Hindlimb muscle (tissue), 1 donor: ENCODE measurements at places on chromosomes 2 and 18. TPM values are rescaled to one million over a fixed set of nuclear protein-coding genes. Genes with fewer than 3 reads are reported as not detected.

DNA sequence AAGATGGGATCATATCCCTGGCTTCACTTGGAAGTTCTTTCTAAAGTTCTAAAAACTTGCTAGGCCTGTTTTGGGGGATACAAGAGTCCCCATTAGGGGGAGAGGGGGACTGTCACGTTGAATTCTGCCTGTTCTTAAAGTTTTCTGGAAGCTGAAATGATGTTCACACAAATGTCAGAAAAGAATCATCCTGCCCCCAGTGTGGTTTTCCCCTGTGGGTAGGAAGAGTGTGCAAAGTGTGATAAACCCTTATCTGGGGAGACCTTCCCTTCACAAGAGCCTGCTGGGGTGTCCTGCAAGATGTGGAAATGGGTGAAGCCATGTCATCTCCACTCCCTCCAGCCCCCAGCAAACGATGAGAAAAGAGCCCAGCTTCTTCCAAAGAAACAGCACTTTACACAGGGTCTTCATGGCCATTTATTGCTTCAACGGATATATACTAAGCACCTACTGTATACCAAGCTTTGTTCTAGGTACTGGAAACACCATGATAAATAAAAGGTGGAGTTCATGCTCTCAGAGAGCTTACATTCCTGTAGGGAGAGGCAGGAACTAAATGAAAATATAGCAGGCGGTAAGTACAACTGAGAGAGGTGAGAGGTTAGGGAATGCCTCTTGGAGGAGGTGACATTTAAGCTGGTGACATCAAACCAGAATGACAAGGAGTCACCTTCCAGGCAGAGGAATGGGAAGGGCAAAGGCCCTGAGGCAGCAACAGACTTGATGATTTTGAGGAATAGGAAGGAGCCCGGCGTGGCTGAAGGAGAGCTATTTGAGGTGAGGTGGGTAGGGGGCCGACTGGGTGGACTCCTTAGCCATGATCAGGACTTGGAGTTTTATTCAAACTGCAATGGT, 1.6 kb downstream of the MFSD2B start:
- no peak for DNase-seq

DNA sequence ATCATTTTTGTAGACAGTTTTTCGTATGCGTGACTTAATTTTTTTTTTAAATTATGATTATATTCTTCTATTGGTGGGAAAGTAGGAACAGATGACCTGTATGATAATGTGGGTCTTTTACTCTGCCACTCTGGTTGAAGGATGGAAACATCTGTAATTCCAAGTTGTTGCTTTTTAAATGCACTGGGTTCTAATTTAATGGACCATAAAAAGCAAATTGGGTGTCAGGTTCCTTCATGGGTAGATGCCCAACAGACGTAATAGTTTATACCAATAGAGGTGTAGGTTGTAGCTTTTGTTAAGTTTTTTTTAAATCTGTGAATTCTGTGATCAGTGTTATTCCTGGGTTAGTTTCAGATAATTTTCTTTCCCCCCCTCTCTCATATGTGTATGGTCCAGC, 117.6 kb downstream of the MAP4K4 start:
- no peak for DNase-seq

The UGT1A10 gene
- polyA plus RNA-seq = not detected

The WNT10A gene
- 0.23 TPM for polyA plus RNA-seq

The GPAT2 gene
- 4.2 TPM for polyA plus RNA-seq
